Breast epithelium (tissue), 4 donors: ENCODE measurements at places on chromosomes 16 and 17. TPM values are rescaled to one million over a fixed set of nuclear protein-coding genes. Genes with fewer than 3 reads are reported as not detected.

- no peak for DNase-seq
Measured at GRCh38 chr16:75627851-75628250, 4.8 kb upstream of the ADAT1 start.

DNA sequence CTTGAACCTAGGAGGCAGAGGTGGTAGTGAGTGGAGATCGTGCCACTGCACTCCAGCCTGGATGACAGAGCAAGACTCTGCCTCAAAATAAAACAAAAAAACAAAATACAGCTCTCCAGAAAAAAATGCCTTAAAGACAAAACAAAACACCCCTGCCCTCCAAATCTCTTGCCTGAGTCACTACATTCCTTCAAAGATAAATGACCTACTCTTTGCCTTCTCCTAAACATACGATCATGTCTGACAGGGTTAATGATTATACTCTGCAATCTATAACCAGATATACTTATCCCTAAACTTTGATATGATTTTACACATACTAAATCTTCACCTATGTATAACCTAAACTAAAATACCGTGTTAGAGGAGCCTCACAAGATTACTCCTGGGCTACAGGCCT is 1.4 kb upstream of the SETD6 start:
- DNase-seq, result no peak

Gene BORCS6
- 8.5 TPM for total RNA-seq

Gene SLX1B
- 11.7 TPM for total RNA-seq
